ENCODE measurements at places on chromosomes 7 and 10. TPM values are rescaled to one million over a fixed set of nuclear protein-coding genes. Genes with fewer than 3 reads are reported as not detected.
A peak's percentile ranks its signal among the peaks of the same experiment; 100 is the strongest.

OR2A5 gene
- total RNA-seq = not detected

HYCC1 gene
- total RNA-seq = 99.3 TPM

ACTL6B gene
- total RNA-seq = not detected

DNA sequence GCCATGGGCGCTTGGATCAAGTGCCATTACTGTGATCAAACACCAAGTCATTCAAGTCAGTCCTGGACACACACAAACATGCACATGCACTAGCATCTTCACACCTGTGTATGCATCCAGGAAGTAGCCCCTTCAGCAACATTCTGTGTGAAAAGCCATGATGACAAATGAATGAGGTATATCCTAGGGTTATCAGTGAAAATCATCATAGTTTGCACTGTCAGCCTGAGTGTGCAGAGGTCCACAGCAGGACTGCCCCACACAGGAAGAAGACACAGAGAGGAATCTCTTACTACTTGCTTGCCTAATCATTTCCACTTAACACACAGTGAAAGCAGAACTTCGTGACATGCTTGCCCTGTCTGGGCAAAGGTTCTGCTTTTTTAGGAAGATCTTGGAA is 184.0 kb upstream of the ADO start:
- no peak for DNase-seq

DNA sequence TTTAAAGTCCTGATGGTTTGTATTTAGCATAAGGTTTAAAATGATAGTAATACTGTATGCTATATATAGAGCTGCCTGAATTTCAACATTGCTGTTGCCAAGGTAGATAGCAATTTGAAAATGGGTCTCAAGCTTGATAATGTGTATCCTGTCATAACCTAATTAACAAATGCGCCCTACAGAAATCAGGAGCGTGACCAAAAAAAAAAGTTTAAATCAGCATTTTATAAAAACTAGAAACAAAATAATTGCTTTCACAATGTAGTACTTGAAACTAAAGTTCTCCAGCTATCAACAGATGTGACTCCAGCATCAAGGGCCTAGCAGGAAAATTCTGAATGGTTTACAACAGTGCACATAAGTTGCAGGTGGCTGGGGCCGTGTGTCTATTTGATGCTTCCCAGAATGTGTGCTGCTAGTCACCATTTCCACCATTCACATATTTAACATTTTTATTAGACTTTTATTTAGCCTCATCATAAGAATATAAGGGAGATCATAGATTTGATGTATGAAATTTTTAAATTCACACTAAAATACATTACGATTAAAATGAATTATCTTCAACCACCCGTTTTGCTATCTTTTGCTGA is 14.1 kb downstream of the FXYD4 start:
- no peak for DNase-seq

DNA sequence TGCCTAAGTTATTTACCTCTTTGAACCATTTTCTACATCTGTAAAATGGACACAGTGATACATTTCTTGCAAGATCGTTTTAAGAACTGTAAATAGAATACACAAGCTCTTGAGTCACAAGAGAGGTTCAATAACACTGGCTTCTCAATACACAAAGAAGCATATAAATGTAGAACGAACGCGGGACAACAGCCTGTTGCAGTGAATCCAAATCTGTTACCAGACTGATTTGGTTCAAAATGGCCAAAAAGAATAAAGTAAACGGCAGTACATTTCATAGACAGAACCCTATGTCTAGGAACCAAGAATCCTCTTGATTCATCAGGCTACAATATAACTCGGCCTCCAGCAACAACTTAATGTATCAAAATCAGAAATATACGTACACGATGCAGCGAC is 701 bp downstream of the MTPAP start:
- DNase-seq = no peak

GRCh38 chr10:21114683-21115082 is 217.6 kb upstream of the NEBL start:
- no peak for DNase-seq

DNA sequence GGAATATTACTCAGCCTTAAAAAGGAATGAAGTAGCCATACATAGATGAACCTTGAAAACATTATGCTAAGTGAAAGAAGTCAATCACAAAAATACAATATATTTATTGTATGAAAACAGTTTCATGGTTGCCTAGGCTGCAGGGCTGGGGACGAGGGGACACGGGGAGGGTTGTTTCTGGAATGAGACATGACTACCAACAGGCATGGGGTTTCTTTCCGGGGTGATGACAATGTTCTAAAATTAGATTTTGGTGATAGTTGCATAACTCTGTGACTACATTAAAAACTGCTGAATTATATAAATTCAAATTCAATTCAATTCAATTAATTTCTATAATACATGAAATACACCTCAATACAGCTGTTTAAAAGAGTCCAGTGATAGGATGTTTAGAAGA is 88.0 kb downstream of the ARHGAP22 start:
- no peak for DNase-seq

DNA sequence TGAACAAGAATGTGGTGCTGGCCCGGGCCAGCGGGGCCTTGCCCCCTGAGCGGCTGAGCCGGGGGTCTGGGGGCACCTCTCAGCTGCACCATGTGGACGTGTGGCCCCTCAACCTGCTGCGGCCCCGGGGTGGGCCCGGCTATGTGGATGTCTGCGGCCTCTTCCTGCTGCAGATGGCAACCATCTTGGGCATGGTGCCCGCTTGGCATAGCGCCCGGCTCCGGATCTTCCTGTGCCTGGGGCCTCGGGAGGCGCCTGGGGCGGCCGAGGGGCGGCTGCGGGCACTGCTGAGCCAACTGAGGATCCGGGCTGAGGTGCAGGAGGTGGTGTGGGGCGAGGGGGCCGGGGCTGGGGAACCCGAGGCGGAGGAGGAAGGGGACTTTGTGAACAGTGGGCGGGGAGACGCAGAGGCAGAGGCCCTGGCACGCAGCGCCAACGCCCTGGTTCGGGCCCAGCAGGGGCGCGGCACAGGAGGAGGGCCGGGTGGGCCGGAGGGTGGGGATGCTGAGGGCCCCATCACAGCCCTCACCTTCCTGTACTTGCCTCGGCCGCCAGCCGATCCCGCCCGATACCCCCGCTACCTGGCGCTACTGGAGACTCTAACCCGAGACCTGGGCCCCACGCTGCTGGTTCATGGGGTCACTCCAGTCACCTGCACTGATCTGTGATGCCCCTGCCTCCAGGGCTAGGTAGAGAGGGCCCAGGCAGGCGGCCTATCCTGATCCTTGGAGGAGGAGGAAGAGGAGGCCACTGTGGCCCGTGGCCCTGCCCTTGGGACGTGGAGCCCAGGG is 1.1 kb upstream of the TRIP6 start:
- DNase-seq = no peak

GRCh38 chr7:2403014-2403717 is at the start of gene CHST12:
Gene CHST12 (plus strand): TSS chr7:2403611. CDS start chr7:2432640, 29,029 bp downstream.
- peak; percentile 97 for DNase-seq

DNA sequence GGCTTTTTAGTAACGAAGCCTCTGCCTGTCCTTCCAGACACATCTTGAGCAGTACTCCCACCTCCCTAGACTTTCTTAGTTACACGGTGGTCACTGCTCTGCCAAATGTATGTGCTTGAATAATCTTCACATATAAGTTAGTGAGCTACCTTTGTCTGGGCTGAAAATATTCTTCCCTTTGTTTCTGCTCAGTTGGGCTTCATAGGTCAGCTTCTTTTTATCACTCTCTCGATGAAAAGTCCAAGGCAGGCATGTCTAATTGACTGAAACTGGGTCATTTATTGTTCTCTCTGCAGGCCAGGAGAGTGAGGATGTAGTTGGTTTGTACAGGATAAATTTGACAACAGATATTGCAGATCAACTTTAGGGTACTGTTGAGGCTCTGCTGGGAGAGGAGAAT is 636.7 kb upstream of the IGFBP3 start:
- DNase-seq = no peak

DNA sequence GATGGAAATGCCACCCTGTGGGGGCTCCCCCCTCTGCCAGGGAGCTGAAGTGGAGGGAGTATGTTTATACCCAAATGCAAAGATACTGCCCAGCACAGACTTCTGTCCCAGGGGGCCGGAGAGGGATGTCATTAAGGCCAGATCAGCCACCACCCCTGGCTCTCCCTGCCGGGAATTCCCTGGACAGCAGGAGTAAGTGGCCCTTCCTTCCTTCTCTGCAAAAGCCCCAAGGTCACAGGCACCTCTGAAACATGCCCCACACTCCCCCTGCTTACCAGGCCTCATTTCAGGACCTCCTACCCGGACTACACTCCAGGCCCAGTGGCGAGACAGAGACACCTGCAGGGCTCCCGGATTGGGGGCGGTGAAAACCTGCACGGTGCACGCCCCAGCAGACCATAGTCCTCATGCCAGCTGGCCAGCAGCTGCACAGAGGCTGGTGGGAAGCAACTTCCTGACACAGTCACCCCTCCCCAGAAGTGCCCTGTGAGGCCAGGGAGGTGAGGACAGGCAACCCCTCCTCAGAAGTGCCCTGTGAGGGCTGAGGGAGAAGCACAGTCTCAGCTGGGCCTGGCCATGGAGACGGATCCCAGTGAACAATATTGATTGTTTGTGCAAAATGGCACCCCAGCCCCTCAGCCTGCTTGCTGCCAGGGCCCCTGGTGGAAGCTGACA is 33.0 kb upstream of the RET start:
- no peak for DNase-seq

GRCh38 chr7:138226745-138227279 is 150.6 kb downstream of the AKR1D1 start:
- DNase-seq = no peak
